Activated CD4-positive, alpha-beta T cell treated with anti-CD3 and anti-CD28 coated beads for 36 hours (primary cell): ENCODE measurements at places on chromosomes 13 and 19. TPM values are rescaled to one million over a fixed set of nuclear protein-coding genes. Genes with fewer than 3 reads are reported as not detected.

GRCh38 chr13:96034662-96035061 is 18.5 kb downstream of the UGGT2 start:
- DNase-seq = no peak

GRCh38 chr19:46806656-46807055 is 18.3 kb upstream of the SLC1A5 start:
- no peak for DNase-seq

DNA sequence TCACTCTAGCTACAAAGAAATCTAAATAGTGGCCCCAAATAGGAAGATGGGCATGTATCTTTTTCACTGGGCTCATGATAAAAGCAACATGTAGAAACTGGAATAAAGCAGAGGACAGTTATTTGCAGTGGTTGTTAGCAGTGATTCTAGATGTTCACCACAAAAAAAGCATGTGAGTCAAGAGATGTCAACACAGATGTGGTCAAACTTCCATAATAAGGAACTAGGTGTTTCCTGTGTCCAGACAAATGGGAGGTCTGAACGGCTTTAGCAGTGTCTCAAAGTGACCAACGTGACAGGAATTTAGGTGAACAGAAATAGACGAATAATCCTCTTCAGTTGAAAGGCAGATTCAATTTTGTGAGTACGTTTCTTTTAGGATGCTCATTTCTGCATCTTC is 162.7 kb downstream of the TBC1D4 start:
- DNase-seq = no peak

The CLDN10 gene
- not detected for total RNA-seq
